Stimulated activated CD4-positive, alpha-beta T cell treated with anti-CD3 and anti-CD28 coated beads, TNF-alpha, amount 100 ng/mL, for 1 hour (primary cell): ENCODE measurements at places on chromosomes 1 and 21.

GRCh38 chr1:66282891-66283621, 250.9 kb upstream of the SGIP1 start:
- DNase-seq: no peak

DNA sequence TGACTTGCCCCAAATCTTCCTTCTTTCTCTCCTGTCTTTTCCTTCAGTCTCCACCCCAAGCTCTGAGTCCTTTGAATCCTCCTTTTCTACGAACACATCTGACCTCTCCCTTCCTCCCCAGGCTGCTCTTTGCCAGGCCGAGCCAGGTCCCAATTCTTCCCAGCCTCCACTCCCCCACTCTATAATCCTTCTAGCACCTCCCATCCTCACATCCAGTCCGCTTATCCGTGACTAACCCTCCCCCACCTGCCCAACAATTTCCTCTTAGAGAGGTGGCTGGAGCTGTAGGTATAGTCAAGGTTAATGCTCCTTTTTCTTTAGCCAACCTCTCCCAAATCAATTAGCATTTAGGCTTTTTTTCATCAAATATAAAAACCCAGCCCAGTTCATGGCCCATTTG, 9.5 kb upstream of the HPDL start:
- DNase-seq: no peak

GRCh38 chr1:200262326-200262965, 147.4 kb downstream of the ZNF281 start:
- no peak for DNase-seq

GRCh38 chr1:163981500-163982030, 577.4 kb upstream of the PBX1 start:
- DNase-seq: no peak

- no peak for DNase-seq
These were observed 215.8 kb upstream of the ZRANB2 start for GRCh38 chr1:71296551-71297134.

DNA sequence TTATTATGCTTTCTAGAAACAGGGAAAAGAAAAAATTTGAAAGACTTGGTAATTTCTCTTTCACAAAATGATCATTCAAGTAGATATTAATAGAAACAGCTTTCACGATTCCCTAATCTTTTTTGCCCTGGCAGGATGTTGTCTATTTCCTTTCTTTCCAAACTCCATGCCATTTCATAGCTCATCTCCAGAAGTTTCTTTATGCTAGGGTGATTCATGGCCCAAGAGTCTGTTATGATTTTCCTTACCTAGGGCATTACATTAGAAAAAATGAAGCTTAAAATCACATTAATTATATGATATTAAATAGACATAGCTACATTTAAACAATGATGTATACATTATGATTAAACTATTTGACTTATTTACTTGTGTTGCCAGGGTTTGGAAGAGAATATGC, 762.1 kb downstream of the LTN1 start:
- no peak for DNase-seq

DNA sequence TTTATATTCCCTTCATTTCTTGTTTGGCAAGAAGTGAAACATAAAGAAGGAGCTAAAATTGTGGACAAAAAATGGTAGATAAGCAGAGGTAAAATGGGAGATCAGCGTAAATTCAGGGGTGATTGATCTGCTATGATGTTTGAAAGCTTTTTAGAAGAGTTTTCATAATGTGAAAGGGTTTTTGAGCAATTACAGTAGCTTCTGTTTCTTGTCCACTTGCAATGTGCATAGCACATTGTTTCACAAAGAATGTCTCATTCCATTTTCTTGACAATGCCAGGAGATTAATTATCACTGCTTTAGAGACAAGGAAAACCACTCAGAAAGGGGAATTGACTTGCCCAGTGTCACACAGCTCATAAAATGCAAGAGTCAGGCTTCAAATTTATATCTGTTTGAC, 65.9 kb upstream of the PLPPR4 start:
- DNase-seq: no peak

DNA sequence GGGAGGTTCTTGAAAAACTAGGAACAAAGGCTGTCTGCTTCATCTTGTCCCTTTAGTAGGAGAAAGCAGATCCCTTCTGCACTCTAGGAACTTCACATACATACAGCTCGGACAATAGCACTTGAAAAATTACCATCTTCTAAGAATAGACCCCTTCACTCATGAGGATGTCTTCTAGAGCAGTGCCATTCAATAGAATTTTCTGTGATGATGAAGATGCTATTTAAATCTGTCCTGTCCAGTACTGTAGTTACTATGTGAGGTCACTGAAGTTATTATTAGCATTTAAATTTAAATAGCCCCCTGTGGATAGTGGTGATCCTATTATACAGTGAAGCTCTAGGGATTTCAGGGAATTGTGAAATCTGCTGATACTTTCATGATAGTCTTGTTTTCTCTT, 46.4 kb upstream of the RAB3GAP2 start:
- no peak for DNase-seq

GRCh38 chr1:27650539-27651175, 15.7 kb upstream of the FGR start:
- no peak for DNase-seq

DNA sequence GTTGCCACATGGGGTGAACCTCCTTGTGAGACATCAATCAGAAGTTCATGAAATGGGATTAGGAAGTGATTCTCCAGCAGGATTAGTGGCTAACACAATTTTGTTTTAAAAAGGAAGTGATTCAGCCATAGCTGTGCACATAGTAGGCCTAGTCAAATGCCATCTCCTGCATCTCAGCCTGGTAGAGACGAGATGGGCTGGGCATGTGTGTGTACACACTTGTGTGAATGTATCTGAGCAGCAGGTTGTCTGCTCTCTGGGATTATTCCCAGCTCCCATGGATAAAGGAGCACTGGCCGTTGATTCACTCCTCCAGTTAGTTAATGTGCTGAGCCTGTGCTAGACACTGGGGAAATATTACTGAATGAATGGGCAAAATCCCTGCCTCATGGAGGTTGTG, 2.0 kb downstream of the FOXE3 start:
- no peak for DNase-seq

GRCh38 chr1:11888877-11889208, 30.1 kb upstream of the NPPB start:
- no peak for DNase-seq
